ENCODE measurements at places on chromosomes 7 and 10.

- no peak for DNase-seq
Observed at GRCh38 chr10:126315494-126316177, 72.6 kb downstream of the ADAM12 start.

- no peak for DNase-seq
Observed at GRCh38 chr10:27607591-27607990, 103.5 kb downstream of the RAB18 start.

- no peak for DNase-seq
Observed at GRCh38 chr7:7564323-7564780, 2.3 kb upstream of the MIOS start.

- peak; percentile 64 for DNase-seq
Observed at GRCh38 chr10:122515588-122516231, 44.8 kb upstream of the DMBT1 start.

GRCh38 chr7:39509912-39510311, 56.3 kb upstream of the YAE1 start:
- no peak for DNase-seq

- DNase-seq, result no peak
Observed at GRCh38 chr7:135441791-135442190, 68.1 kb downstream of the CNOT4 start.

GRCh38 chr7:17696422-17696821, 243.9 kb downstream of the SNX13 start:
- DNase-seq, result no peak

DNA sequence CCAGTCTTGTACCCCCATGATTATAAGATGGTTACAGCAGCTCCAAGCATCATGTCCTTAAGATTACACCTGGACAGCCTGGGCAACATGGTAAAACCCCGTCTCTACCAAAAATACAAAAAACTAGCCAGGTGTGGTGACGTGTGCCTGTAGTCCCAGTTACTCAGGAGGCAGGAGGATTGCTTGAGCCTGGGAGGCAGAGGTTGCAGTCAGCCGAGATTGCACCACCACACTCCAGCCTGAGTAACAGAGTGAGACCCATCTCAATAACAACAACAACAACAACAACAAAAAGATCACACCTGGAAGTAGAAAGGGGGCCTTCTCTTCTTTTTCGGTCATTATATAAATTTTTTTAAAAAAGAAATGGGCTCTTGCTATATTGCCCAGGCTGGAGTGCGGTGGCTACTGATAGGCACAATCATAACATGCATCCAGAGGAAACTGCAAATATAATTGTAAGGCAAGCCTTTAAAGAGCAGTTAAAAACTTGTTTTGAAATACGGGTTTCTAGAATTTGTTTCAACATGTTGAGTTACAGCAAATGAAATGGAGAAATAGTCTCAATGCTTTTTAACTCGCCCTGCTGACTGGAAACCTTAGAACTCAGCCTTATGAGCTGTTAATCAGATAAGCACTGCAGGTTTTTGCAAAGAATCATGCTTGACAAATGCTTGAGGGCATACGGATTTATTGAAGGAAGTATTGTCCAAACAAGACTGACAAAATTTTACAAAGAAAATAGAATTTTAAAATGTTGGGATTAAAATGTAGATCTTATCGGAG, 4.7 kb upstream of the ENTPD7 start:
- DNase-seq, result no peak

- DNase-seq, result no peak
Observed at GRCh38 chr7:105653441-105654005, 72.2 kb upstream of the EFCAB10 start.

GRCh38 chr10:84352251-84352842, 24.0 kb downstream of the CCSER2 start:
- peak; percentile 74 for DNase-seq

GRCh38 chr7:44971902-44972441, 6.8 kb downstream of the MYO1G start:
- DNase-seq, result no peak

DNA sequence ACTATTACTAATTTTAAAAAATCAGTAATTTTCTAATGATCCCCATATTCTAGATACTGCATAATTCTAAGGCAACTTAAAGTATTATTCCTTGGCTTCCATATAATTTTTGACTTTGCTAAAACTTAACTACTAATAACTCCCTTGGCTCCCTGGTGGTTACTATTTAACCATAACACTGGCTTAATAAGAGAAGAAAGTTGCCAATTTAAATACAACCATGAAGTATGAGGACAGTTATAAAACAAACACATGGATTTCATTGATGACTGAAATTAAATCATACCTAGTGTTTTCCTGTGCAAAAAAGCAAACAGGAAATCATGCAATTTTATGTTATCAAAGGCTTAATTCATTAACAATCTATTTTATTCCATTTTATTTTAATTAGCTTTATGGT, 1073.9 kb downstream of the GRM8 start:
- no peak for DNase-seq

DNA sequence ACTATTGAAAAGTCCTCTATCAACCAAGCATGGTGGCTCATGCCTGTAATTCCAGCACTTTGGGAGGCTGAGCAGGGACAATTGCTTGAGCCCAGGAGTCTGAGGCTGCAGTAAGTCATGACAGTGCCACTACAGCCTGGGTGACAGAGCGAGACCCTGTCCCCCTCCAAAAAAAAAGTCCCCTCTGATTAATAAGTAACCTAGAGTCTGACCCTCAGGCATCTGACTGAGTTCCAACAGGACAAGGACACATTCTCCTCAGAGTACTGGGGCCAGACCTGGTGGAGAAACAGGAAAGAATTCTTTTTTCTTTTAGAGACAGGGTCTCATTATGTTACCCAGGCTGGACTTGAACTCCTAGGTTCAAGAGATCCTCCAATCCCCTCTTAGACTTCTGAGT, 10.0 kb downstream of the MORN4 start:
- DNase-seq, result no peak

DNA sequence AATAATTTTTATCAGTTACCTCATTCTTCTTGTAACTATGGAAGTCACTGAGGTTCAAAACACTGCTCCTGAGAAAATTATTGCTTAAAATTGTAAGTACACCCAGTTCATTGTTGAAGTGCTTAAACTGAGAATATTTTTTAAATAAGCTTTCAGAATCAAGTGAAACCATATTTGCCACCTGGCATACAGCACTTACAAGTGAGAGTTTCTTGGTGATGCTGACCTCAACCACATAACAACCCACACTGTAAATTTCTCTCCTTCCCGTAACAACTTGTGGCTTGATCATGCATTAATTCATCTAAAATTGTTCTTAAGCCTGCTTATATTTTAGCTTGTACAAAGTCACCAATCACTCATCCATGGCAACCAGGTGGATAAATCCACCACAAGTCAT, 34.0 kb downstream of the IMMP2L start:
- no peak for DNase-seq

- DNase-seq, result no peak
Observed at GRCh38 chr7:36309301-36309700, 80.4 kb upstream of the ANLN start.

- no peak for DNase-seq
Observed at GRCh38 chr7:69934144-69934903, 336.0 kb downstream of the AUTS2 start.

DNA sequence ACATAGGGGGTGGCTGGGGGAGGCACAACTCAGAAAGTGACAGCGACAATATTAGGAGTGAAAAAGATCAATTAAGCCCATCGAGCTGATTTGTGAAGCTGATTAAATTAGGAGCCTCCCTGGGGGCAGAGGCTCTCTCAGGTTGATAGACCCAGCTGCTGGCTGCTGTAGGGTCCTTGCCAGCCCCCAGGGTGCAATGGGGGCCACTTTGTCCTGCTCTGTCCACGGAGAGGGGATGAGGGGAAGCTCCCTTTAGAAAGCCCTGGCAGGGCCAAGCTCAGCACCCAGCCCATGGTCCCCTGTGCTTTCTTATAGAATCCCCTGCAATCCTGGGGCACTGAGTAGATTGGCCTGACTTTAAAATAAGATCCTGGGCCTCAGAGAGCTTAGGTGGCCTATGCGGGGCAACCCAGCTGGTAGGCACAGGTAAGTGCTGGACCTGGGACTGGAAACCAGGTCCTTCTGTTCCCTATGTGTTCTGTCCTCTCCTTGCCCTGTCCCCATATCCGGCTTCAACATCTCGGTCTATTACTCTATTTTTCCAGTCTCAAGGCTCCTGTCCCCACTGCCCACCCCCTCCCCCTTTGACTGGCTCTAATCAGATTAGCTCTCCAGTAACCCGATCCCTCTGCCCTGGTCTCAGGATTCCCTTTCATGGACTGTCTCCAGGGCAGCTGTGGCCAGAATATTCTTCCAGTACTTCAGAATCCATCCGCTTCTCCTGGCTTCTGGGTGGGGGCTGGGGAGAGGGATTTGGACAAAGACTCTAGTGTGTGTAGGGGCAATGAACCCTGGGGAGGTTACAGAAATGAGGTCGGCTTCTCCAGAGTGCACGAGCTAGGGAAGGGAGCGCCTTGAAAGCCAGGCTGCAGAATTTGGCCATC, 259.6 kb downstream of the RPS24 start:
- DNase-seq, result no peak

- DNase-seq, result no peak
Observed at GRCh38 chr7:11343818-11344413, 370.2 kb downstream of the PHF14 start.

- DNase-seq, result no peak
Observed at GRCh38 chr10:16987206-16987621, 142.4 kb downstream of the CUBN start.

GRCh38 chr7:18540396-18540795, 44.8 kb downstream of the HDAC9 start:
- DNase-seq, result no peak

- DNase-seq, result peak; percentile 58
Observed at GRCh38 chr7:129271500-129272355, 46.9 kb downstream of the AHCYL2 start.

DNA sequence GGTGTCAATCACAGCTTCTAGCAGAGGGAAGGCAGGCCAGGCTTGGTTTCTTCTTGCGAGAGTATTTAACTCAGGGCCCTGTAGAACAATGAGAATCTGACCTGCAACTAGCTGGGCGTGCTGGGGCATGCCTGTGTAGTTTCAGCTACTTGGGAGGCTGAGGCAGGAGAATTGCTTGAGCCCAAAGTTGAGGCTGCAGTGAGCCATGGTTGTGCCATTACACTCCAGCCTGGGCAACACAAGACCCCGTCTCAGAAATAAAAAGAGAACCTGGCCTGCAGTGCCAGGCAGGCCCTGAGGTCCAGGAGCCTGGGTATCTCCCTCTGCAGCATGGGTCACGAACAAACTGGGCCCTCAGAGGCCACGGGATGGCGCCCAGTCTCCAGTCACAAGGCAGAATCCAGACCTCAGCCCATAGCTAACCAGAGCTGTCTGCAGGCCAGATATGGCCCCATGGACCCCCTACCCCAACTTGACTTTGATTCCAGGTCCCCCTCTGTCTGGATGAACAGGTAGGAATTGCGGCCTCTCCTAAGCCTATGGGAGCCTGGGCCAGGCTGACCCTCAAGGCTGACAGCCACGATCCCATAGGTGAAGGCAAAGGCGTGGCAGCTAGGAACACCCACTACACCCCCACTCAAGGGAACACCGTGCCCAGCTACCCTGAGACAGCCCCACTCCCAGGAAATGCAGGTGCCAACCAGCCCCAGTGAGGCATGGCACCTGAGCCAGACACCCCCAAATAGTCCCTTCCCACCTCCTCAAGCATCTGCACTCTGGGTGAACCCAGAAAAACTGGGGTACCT, 102.7 kb upstream of the TNRC18 start:
- DNase-seq, result no peak

DNA sequence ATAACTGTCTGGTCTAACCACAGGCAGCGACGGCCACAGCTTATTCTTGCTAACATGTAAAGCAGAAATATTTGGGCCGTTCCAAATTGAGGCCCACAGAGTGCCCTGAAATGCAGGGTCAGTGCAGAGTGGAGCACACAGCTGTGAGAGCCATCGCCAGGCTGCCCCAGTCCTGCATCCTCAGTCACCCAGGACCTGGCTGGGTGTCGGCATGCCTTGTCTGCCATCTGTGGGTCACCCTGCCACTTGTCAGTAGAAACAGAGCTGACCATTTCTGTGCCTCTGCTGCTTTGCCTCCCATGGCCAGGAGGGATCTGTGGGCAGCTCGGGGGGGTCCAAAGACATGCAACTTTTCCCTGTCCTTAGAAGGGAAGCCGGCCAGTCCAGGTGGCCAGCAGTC, 57.3 kb upstream of the BTBD16 start:
- no peak for DNase-seq

GRCh38 chr7:25849500-25850184, 302.4 kb upstream of the NFE2L3 start:
- DNase-seq, result no peak

- DNase-seq, result no peak
Observed at GRCh38 chr10:124565565-124566221, 104.1 kb downstream of the LHPP start.

DNA sequence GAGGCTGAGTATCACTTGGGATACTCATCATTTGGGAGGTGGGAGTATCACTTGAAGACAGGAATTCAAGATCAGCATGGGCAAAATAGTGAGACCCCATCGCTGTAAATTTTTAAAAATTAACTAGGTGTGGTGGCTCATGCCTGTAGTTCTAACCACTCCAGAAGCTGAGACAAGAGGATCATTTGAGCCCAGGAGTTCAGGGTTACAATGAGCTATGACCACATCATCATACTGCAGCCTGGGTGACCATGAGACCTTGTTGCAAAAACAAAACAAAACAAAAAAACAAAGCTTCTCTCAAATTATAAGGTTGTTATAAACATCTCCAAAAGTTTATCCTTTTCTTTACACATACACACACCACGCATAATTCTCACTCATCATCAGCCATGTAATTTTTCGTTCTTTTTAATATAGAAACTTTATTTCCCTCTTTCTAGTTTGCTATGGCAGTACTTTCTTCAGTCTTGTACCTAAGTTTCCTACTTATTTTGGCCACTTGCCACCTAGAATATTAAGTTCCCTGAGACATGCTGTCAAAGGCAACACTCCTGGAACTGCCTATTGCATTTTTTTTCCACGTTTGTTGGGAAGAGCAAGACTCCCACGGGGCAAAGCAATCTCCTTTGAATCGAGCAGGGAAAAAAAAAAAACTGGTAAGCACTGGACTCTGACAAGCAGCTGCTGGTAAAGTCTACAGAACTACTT, 37.1 kb downstream of the SKIDA1 start:
- DNase-seq, result no peak

Measured in activated naive CD4-positive, alpha-beta T cell treated with Interleukin-2 at 50 U/mL for 16 hours (primary cell).